Stimulated activated CD8-positive, alpha-beta memory T cell treated with anti-CD3 and anti-CD28 coated beads, Interleukin-4, amount 100 ng/mL, for 1 hour (primary cell): ENCODE measurements at places on chromosomes 2 and 18.

DNA sequence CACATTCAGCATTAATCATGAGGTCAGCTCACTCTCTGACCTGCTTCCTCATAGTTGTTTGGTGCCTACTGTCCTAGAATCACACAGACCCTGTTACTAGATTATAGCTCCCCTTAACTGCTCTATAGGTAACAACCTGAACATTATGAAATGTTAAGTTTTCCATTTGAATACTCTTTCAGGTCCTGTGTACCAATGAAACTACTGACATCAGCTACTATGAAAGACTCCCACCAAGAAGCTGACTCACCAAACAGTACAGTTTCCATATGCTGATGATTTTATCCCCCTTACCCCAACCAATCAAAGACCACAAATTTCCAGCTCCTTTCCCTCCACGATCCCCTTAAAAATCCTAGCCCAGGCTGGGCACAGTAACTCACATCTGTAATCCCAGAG is 56.3 kb downstream of the SRBD1 start:
- no peak for DNase-seq

GRCh38 chr2:53473236-53473635 is 294.4 kb upstream of the CHAC2 start:
- no peak for DNase-seq

DNA sequence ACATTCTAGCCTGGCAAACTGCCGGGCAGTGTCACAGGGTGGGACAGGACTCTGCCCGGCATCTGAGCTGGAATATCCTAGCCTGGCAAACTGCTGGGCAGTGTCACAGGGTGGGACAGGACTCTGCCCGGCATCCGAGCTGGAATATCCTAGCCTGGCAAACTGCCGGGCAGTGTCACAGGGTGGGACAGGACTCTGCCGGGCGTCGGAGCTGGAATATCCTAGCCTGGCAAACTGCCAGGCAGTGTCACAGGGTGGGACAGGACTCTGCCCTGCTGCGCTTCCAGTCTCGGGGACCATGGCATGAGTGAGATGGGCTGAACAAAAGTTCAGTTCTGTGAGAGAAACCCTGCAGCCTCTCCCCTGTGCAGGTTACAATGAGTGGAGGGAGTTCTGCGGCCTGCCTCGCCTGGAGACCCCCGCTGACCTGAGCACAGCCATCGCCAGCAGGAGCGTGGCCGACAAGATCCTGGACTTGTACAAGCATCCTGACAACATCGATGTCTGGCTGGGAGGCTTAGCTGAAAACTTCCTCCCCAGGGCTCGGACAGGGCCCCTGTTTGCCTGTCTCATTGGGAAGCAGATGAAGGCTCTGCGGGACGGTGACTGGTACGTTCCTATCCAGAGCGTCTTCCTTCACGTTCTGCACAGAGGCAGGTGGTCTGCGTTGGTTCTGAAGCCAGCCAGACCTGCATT is 80.3 kb downstream of the TPO start:
- DNase-seq: no peak

DNA sequence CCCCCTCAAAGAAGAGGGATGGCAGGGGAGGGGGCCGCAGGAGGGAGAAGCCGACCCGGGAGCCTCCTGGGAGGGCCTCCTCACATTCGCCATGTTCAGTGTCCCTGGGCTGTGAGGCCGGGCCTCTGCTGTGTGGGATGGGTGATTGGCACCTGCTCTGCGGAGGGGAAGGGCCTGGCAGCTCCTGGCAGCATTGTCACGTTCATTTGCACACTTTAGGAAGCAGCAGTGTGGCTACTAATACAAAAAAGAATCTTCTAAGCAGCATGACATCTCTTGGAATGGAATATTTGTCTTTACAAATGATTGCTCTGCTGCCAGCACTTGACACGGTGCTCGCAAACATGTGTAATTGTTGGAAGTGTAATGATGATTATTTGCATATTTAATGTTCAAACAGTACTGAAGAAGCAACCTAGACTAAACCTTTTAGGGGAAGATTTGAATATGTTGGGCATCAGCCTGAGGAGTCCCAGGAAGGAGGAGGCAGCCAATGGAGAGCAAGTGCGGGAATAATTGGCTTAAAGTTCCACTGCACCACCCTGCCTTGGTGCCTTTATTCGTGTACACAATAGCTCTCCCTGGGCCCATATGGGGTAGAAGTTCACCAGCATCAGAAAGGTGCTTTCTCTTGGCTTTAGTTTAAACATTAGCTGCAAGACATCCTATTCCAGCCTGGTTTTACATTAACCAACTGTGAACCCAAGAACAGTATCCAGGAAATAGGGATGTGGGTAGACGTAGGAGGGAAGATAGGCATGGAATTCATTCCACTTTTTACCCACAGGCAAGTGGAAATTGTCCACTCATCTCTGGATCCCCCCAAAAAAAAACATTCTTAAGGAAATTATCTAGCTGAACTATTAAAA is 404.9 kb downstream of the TMEM182 start:
- no peak for DNase-seq

DNA sequence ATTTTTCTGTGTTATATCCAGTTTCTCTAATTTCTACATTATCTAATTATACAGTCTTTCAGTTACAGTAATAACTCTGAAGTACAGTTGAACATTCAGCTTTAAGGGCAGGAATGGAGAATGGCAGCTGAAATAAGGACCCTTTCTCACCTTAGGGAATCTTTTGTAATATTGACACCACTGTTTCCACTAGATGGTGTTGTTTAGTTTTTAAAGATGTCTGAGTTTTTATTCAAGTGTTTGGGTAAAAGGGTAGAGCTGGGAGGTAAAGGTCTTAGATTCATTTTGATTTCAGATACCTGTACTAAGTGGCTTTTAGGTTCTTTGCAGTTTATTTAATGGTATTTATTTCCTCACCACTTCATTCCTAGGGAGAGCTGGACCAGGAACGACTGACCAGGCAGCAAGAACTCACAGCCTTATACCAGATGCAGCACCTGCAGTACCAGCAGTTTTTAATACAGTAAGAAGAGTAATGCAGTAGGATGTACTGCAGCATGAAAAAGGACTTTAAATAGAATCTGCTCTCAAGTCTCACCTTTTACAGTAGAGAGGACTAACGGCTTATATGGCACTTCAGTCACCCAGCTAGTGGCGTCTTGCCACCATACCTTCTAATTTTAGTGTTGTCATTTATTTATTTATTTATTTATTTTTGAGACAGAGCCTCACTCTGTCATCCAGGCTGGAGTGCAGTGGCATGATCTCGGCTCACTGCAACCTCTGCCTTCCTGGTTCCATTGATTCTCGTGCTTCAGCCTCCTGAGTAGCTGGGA is 33.2 kb upstream of the KCNJ13 start:
- no peak for DNase-seq

- DNase-seq: no peak
These were observed 8.8 kb upstream of the ZBTB7C start for GRCh38 chr18:48417985-48418384.

DNA sequence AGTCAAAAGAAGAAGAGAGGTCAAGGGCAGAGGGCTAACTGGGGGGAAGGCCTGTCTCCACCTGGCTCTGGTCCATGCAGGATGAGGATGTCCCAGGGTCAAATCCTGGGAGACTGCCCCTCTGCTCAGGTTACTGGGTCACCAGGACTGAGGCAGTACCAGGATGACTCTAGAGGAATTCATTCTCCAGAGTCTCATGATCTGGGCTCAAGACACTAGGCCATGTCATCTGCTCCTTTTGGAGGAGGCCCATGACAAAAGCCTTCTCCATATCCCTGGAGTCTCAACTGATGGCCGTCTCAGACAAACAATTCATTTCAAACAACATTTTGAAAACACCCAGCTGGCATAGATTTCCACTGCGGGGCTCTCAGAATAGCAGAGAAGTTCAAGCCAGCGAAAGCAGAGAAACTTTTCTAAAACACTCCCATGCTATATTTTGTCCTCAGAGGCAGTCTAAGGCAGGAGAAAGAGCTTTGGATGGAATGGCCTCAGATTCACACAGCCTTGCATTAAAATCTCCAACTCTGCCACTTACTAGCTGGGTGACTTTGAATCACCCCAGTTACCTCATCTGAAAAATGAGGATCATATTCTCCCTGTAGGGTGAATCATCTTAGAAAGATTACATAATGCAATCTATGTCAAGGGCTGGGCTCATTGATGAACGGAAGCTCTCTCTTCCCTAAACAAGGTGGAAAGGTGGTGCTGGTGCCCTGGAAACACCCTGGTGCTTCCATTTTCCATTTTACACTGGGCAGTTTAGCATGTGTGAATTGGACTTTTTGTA is 48.8 kb upstream of the LCLAT1 start:
- no peak for DNase-seq

GRCh38 chr2:12824351-12824777 is 107.6 kb downstream of the TRIB2 start:
- DNase-seq: no peak

DNA sequence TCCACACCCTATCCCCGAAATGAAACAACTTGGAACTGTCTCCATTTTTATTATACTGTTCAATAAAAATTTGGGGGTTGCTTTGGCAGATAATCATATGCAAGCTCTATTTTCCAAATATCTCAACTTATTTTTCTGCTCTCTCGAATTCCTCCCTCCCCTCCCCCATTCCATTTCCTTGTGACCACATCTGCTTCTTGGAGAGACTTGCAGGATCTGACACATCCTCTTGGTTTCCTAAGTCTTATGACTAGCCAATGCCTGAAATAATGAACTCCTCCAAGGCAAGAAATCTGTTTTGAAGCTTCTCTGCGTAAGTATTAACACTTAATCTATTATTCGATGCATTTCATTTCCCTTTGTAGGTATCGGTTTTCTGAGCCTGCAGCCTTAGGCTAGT is 16.1 kb downstream of the TGIF1 start:
- DNase-seq: no peak

- DNase-seq: no peak
These were observed 189.8 kb downstream of the TMEM18 start for GRCh38 chr2:487186-488079.

- DNase-seq: no peak
These were observed 108.5 kb downstream of the PXDN start for GRCh38 chr2:1635823-1636222.

- DNase-seq: no peak
These were observed 39.6 kb downstream of the MBD2 start for GRCh38 chr18:54184836-54185235.

- no peak for DNase-seq
These were observed 296.9 kb upstream of the CYRIA start for GRCh38 chr2:16962505-16962904.

DNA sequence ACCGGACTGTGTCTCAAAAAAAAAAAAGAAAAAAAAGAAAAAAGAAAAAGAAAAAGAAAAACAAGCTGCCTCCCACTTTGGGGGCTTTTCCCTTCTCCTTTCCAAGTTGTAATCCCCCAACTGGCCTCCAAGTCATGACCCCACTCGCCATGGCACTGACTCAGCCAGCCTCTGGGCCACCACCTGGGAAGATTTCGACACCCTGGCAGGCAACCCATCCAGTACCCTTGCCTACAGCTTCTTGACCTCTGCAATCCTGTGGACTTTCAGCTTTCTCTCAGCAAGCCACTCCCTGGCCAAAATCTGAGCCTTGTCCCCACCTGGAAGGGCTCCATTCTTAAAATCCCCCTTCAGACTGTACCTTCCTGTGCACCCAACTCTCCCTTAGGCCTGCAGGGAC is 22.3 kb upstream of the FOSL2 start:
- DNase-seq: no peak

DNA sequence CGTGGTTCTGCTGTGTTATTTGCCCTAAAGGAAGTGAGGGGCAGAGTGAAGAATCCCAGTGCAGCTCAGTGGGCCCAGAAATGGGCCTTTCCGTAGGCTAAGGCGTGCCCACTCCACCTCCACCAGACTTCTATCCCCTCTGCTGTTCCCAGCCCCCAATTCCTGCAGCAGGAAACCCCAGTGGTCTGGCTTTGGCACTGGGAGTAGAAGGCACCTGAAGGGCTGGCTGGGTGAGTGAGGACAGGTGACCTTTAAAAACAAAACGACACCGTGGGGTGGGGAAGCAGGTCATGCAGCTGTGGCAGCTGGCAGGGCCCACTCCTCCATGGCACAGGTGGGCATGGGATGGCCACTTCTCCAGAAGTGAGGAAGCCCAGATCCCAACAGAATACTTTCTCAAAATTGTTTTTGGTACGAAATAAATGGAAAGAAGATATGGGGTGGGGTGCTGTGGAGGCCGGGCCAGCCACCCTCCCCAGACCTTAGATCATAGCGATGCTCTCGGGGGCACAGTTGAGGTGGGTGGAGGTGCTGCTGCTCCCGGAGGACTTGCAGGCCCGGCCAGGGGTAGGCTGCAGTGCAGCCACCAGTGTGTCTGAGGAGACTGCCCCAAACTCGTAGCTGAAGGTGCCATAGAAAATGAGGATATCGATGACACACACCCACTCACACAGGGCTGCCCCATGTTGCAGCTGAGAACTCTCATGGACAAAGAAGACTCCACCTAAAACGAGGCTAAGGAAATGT is 3.2 kb downstream of the RNF181 start:
- DNase-seq: no peak

DNA sequence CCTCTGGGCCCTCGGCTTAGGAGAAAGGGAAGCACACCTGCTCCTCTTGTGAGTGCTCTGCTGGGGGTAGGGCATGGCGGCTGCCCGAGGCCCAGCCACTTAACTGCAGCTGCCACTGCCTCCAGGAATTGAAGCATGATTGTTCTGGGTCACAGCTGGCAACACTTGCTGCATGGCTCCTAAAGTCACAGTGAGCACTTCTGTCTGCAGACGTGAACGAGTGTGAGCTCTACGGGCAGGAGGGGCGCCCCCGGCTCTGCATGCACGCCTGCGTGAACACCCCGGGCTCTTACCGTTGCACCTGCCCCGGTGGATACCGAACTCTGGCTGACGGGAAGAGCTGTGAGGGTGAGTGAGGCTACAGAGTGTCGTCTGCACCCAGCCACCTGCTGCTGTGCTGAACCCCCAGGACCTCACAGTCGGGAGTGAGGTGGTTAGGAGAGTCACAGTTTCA is 44.4 kb downstream of the FBLN7 start:
- DNase-seq: no peak

DNA sequence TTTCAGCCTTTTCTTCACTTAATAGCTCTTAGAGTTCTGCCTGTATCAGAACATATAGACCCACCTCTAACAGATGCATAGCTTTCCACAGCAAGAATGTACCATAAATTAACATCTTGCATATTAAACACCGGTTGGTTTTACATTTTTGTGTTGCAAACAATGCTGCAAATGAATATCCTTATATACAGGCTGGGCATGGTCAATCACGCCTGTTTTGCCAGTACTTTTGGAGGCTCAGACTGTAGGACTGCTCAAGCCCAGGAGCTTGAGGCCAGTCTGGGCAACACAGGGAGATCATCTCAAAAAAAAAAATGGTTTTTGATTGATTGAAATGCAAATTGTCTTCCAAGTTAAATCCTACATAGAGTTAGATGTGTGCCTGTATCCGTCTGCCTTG is 1.5 kb upstream of the LCT start:
- DNase-seq: no peak

- DNase-seq: no peak
These were observed 567.8 kb upstream of the KLHL29 start for GRCh38 chr2:22817197-22817596.
